ENCODE measurements at places on chromosomes 4 and X. TPM values are rescaled to one million over a fixed set of nuclear protein-coding genes. Genes with fewer than 3 reads are reported as not detected.

Gene MAGEE1
- total RNA-seq: 0.65 TPM

Gene FREM3
- not detected for total RNA-seq

Gene RASSF6
- total RNA-seq: 5.9 TPM

Gene PITX2
- total RNA-seq: 1.0 TPM

Gene HS3ST1
- 2.5 TPM for total RNA-seq

Gene H2AZ1
- 1,257 TPM for total RNA-seq

Gene SMIM10
- total RNA-seq: 5.5 TPM

Gene CDKN2AIP
- total RNA-seq: 36.8 TPM

Data from epithelial cell of proximal tubule (primary cell).